ENCODE measurements at places on chromosomes 6 and 20. TPM values are rescaled to one million over a fixed set of nuclear protein-coding genes. Genes with fewer than 3 reads are reported as not detected.

Gene ISM1
- total RNA-seq = not detected

Gene ZBTB22
- total RNA-seq = 18.4 TPM

Gene CST4
- total RNA-seq = not detected

Gene BMP5
- not detected for total RNA-seq

Gene OR2H1
- total RNA-seq = not detected

Gene PI3
- total RNA-seq = not detected

Gene CALHM5
- total RNA-seq = 8.5 TPM

Gene ADGB
- total RNA-seq = not detected

Gene EHMT2
- 56.9 TPM for total RNA-seq

Gene SOX18
- total RNA-seq = 16.0 TPM

Gene RBM24
- total RNA-seq = 3.3 TPM

Gene ELOVL2
- not detected for total RNA-seq

Gene PLAGL1
- total RNA-seq = 8.7 TPM

Gene BPIFA1
- total RNA-seq = not detected

Gene PI16
- 3.5 TPM for total RNA-seq

Gene SLC4A11
- total RNA-seq = 4.1 TPM

Gene BHLHE23
- total RNA-seq = not detected

Gene KHDC1
- total RNA-seq = 0.85 TPM

Gene GSTA2
- not detected for total RNA-seq
